ENCODE measurements at places on chromosomes 13 and 19. TPM values are rescaled to one million over a fixed set of nuclear protein-coding genes. Genes with fewer than 3 reads are reported as not detected.

The ANGPTL8 gene
- total RNA-seq: 3.1 TPM

The ZNF865 gene
- 1.0 TPM for total RNA-seq

The SIGLEC10 gene
- total RNA-seq: 1.6 TPM

The KIR2DL3 gene
- total RNA-seq: not detected

The MBD3L2 gene
- total RNA-seq: not detected

The FCAR gene
- 1.0 TPM for total RNA-seq

The CLASRP gene
- total RNA-seq: 7.8 TPM

The PNMA8B gene
- 3.7 TPM for total RNA-seq

The RFPL4A gene
- 0.52 TPM for total RNA-seq

The CEACAM20 gene
- not detected for total RNA-seq

The KLK13 gene
- total RNA-seq: not detected

The ZNF773 gene
- 9.9 TPM for total RNA-seq

The VSIG10L gene
- 0.52 TPM for total RNA-seq

The GNA15 gene
- total RNA-seq: 3.1 TPM

The CCL25 gene
- not detected for total RNA-seq

The SPINT2 gene
- total RNA-seq: 1.6 TPM

The ZNF724 gene
- total RNA-seq: 3.7 TPM

The ZFP36 gene
- 3.1 TPM for total RNA-seq

The CEACAM3 gene
- not detected for total RNA-seq

The FPR1 gene
- 7.8 TPM for total RNA-seq

The KLF2 gene
- total RNA-seq: 14.1 TPM

The STOML3 gene
- under 0.01 TPM for total RNA-seq

The WASF3 gene
- 4.7 TPM for total RNA-seq

The ATP5F1D gene
- total RNA-seq: 24.5 TPM

The ZNF793 gene
- total RNA-seq: 6.3 TPM

The GPR12 gene
- total RNA-seq: not detected

The C5AR1 gene
- total RNA-seq: 1.0 TPM

The DCT gene
- total RNA-seq: under 0.01 TPM

The LILRA1 gene
- not detected for total RNA-seq

The CGB8 gene
- not detected for total RNA-seq
